Stimulated activated CD4-positive, alpha-beta T cell treated with anti-CD3 and anti-CD28 coated beads, Interleukin-1b, Interleukin-23, amount 100 ng/mL, for 48 hours (primary cell): ENCODE measurements at places on chromosomes 16 and 17.

GRCh38 chr16:13940397-13940933, 20.5 kb downstream of the ERCC4 start:
- no peak for DNase-seq

DNA sequence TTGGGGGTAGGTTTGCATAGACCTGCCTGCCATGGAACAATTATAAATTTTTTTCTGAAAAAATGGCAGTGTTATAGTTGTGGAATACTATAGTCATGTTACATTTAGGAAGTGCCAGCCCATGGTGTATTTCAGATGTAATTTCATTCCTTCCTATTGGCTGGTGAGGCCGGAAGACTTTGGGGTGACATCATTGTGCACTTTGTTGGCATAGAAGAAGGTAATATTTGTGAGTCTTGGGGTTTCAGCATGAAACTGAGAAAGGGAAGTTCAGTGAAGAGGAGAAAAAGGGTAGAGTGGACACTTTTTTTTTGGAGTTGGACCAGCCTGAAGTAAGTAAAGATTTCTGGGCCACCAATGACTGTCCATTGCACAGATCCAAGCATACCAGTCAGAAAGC, 16.0 kb upstream of the HEATR6 start:
- no peak for DNase-seq

GRCh38 chr17:29155227-29155965, 24.8 kb downstream of the MYO18A start:
- peak; percentile 79 for DNase-seq

- no peak for DNase-seq
Observed at GRCh38 chr16:64829678-64830077, 292.2 kb downstream of the CDH11 start.

- DNase-seq, result no peak
Observed at GRCh38 chr16:68299571-68300453, 10.9 kb downstream of the SLC7A6OS start.
